Stimulated activated CD8-positive, alpha-beta memory T cell treated with anti-CD3 and anti-CD28 coated beads, Interleukin-7, amount 100 ng/mL, for 1 hour (primary cell): ENCODE measurements at places on chromosomes 11 and 22.

GRCh38 chr11:27427183-27427980 is 45.2 kb downstream of the LGR4 start:
- DNase-seq: no peak

DNA sequence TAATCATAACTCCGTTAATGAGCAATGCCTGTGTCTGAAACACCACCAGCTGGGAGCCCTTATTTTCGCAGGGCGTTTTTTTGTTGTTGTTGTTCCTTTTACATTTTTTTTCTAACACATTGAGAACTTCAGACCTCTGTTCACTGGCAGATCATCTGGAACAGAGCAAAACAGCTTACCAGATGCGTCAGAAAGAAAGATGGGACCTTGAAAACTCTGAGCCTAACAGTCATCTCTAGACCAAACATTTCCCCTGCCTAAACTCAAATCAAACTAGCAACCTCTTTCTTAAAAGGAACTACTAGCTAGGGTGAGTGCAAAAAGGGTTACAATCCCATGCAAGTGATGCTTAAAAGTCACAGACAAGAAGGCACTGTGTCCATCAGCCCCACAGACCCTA is 93.2 kb downstream of the PLEKHA7 start:
- DNase-seq: no peak

DNA sequence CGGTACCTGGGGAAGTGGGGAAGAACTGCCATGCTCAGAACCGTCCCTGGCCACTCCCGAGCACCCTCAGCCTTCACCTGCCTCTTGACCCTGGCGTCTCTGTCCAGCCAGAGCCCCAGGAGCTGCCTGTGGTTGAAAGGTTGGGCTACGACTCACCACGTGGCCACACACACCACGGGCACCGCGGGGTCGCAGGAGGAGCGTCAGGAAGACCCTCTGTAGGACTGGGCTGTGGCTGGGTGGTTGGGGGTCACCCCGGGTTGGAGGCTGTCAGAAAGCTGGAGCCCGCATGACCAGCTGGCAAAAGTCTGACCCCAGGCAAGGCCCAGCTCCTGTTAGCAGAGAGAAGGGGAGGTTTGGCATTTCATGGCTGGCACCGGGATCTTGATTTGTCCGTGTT is 11.5 kb downstream of the KRTAP5-5 start:
- DNase-seq: no peak

GRCh38 chr11:86623041-86623621 is 49.3 kb downstream of the ME3 start:
- no peak for DNase-seq

- no peak for DNase-seq
Measured at GRCh38 chr22:32844251-32844650, 42.7 kb downstream of the TIMP3 start.

- no peak for DNase-seq
Measured at GRCh38 chr11:3747704-3748103, 49.6 kb downstream of the NUP98 start.

- no peak for DNase-seq
Measured at GRCh38 chr11:57598831-57599155, 1.3 kb downstream of the SERPING1 start.

- DNase-seq: no peak
Measured at GRCh38 chr11:971731-972365, 46.2 kb downstream of the AP2A2 start.

GRCh38 chr11:45025716-45026492 is 75.2 kb upstream of the TP53I11 start:
- DNase-seq: no peak

GRCh38 chr11:29135504-29135903 is 881.3 kb downstream of the KCNA4 start:
- no peak for DNase-seq

DNA sequence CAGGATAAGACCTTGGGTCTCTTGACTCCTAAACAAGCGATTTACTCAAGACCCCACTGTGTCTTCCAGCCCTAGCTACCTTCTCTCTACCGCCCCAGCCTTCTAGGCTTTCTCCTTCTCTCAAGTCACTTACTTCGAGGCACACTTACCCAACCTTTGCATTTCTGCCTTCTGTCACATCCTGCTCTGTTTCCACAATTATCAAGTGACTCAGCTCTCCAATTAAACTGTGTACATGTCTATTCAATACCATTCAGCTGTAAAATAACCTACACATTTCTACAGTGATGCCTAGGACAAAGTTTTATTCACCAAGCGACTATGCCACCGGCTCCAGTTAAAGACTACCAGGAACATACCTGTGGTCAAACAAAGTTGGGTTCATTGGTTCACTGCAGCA is 69.0 kb downstream of the LARGE1 start:
- DNase-seq: no peak

GRCh38 chr11:41879214-41879613 is 419.8 kb upstream of the LRRC4C start:
- no peak for DNase-seq

DNA sequence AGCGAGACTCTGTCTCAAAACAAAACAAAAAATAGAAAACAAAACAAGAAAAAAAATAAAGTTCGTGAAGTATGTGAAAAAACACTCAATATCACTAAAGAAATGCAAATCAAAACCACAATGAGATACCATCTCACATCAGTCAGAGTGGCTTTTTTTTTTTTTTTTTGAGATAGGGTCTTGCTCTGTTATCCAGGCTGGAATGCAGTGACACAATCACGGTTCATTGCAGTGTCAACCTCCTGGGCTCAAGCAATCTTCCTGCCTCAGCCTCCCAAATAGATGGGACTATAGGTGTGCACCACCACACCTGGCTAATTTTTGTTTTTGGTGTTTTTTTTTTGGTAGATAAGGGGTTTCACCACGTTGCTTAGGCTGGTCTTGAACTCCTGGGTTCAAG is 37.5 kb downstream of the ATG16L2 start:
- DNase-seq: no peak

- DNase-seq: no peak
Measured at GRCh38 chr11:41533761-41534160, 74.3 kb upstream of the LRRC4C start.

DNA sequence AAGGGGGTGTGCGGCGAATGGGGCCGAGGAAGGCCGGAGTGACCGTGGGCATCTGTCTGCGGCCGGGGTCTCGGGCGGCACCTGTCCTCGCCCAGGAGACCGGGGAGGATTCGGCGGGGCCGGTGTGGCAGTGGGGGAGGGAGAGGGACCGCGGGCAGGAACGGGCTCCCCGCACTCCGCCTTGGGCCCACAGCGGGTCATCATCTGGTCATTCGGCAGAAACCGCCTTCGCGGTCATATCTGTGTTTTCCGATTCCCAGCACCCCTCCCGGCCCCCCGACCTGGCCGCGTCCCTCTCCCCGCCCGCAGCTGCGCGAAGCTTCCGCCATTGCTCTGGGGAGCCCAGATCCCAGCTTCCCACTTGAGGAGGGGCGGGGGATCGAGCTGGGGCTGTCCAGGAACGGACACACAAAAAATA is 824 bp upstream of the CBX6 start:
- DNase-seq: no peak
